Activated B cell treated with CpG ODN at 0.5 μM for 24 hours (primary cell): ENCODE measurements at places on chromosomes 7 and 10.

- peaks cover 52% of the 10 kb centered on the region for H3K4me1 ChIP-seq
- H3K4me3 ChIP-seq = peak overlapping the region; percentile 12
- no peaks in the 10 kb centered on the region for H3K27me3 ChIP-seq
Observed at GRCh38 chr10:132559538-132559937, 22.0 kb downstream of the INPP5A start.

DNA sequence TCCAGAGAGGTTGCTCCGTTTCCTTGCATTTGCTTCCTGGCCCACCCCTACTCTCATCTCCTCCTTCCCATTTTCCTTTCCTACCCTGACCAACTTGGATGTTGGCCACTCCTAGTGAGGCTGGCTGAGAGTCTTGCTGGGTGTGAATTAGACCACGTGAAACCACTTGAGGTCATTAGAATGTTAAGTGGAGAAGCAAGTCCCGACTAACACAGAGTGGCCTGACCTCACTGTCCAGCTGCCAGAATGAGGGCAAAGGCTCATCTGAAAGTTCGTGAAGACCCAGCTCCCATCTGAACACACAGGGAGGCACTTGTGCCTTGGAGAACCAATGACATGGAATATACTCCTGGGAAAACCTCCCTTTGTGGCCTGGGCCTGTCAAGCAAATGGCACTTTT is 80.8 kb downstream of the WDR11 start:
- H3K4me3 ChIP-seq = no peak overlapping the region
- H3K27ac ChIP-seq = no peak overlapping the region
- no peaks in the 10 kb centered on the region for H3K4me1 ChIP-seq

GRCh38 chr7:24718977-24719491 is 38.2 kb downstream of the GSDME start:
- H3K4me3 ChIP-seq = peak overlapping the region; percentile 78
- DNase-seq = peak; percentile 50
- no peaks in the 10 kb centered on the region for H3K36me3 ChIP-seq
- H3K4me1 ChIP-seq = peaks cover 87% of the 10 kb centered on the region
- peak overlapping the region; percentile 87 for H3K27ac ChIP-seq
- H3K27me3 ChIP-seq = no peaks in the 10 kb centered on the region

- H3K36me3 ChIP-seq = peaks cover 12% of the 10 kb centered on the region
- H3K27ac ChIP-seq = no peak overlapping the region
- peaks cover 56% of the 10 kb centered on the region for H3K4me1 ChIP-seq
- no peak for DNase-seq
- no peak overlapping the region for H3K4me3 ChIP-seq
Observed at GRCh38 chr7:18344536-18344935, 151.0 kb upstream of the HDAC9 start.

DNA sequence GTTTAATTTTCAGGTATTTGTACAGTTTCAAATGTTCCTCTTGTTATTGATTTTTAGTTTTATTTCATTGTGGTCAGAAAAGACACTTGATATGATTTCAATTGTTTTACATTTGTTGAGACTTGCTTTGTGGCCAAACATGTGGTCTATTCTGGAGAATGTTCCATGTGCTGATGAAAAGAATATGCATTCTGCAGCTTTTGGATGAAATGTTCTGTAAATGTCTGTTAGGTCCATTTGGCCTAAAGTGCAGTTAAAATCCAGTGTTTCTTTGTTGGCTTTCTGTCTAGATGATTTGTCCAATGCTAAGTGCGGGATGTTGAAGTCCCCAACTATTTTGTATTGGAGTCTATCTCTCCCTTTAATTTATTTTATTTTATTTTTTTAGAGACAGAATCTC is 70.5 kb downstream of the ZNF503 start:
- H3K4me1 ChIP-seq = peaks cover 7% of the 10 kb centered on the region
- peaks cover 26% of the 10 kb centered on the region for H3K27me3 ChIP-seq
- no peak overlapping the region for H3K4me3 ChIP-seq
- no peak for DNase-seq

GRCh38 chr10:119166118-119166500 is 595 bp upstream of the SFXN4 start:
- H3K27me3 ChIP-seq = no peaks in the 10 kb centered on the region
- H3K4me1 ChIP-seq = peaks cover 18% of the 10 kb centered on the region
- peaks cover 41% of the 10 kb centered on the region for H3K36me3 ChIP-seq
- peak overlapping the region; percentile 88 for H3K27ac ChIP-seq
- no peak for DNase-seq
- H3K4me3 ChIP-seq = peak overlapping the region; percentile 92

DNA sequence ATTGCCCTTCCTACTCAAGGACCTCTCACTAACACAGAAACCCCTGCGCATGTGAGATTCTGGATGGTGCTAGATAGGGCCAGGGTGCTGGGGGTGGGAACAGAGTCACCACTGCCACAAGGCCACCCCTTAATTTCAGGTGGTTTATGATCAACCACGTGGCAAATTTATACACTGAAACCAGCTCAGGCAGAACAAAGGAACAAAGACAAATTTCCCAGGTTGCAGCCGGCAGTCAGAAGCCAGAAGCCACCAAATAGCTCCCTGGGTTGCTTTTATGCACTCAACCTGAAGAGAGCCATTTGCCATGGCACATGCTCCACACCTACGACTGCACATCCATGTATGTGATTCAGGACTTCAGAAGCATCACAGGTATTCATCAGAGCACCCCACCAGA is 2.5 kb downstream of the VOPP1 start:
- H3K4me1 ChIP-seq = peaks cover 76% of the 10 kb centered on the region
- peak overlapping the region; percentile 97 for H3K4me3 ChIP-seq
- no peaks in the 10 kb centered on the region for H3K27me3 ChIP-seq
- H3K36me3 ChIP-seq = peaks cover 60% of the 10 kb centered on the region

- DNase-seq = no peak
- H3K36me3 ChIP-seq = peaks cover 86% of the 10 kb centered on the region
- H3K27ac ChIP-seq = no peak overlapping the region
Observed at GRCh38 chr10:6230315-6230714, 27.6 kb downstream of the PFKFB3 start.

DNA sequence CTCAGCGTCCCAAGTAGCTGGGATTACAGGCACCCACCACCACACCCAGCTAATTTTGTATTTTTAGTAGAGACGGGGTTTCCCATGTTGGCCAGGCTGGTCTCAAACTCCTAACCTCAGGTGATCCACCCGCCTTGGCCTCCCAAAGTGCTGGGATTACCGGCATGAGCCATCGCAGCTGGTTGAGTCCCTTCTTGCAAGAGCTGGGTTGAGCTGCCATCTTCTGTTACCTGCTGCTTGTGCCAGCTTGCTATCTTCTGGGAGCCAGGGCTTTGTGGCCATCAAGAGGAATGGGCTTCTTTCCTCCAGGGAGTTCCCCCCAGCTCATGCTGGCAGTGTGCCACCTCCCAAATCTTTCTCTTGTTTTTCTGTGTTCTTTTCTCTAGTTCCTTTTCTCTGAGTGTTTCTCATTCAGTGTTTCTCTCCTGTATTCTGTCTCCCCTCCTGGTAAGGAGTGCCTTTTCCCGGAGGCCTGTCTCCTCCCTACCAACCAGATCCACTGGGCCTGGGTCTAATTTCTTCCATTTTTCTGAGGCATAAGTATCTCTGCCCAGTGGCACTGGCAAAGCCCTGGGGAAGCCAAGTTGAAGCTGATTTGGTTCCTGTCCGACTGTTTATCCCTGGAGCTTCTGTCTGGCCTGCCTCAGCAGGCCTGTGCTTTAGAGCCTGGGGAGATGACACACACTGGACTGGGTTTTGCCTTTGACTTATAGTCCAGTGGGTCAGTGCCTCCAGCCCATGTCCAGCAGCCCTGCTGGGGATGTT is 3.7 kb downstream of the DBNL start:
- H3K36me3 ChIP-seq = peaks cover 67% of the 10 kb centered on the region
- H3K4me1 ChIP-seq = peaks cover 90% of the 10 kb centered on the region
- peak overlapping the region; percentile 17 for H3K4me3 ChIP-seq

- no peak for DNase-seq
- H3K27ac ChIP-seq = no peak overlapping the region
- H3K27me3 ChIP-seq = peaks cover 7% of the 10 kb centered on the region
- H3K36me3 ChIP-seq = no peaks in the 10 kb centered on the region
- no peaks in the 10 kb centered on the region for H3K4me1 ChIP-seq
Observed at GRCh38 chr7:137820156-137820555, 26.6 kb downstream of the DGKI start.

- no peak overlapping the region for H3K27ac ChIP-seq
- H3K4me1 ChIP-seq = peaks cover 7% of the 10 kb centered on the region
- H3K4me3 ChIP-seq = no peak overlapping the region
- H3K27me3 ChIP-seq = no peaks in the 10 kb centered on the region
Observed at GRCh38 chr10:112426111-112426510, 20.6 kb downstream of the ZDHHC6 start.

DNA sequence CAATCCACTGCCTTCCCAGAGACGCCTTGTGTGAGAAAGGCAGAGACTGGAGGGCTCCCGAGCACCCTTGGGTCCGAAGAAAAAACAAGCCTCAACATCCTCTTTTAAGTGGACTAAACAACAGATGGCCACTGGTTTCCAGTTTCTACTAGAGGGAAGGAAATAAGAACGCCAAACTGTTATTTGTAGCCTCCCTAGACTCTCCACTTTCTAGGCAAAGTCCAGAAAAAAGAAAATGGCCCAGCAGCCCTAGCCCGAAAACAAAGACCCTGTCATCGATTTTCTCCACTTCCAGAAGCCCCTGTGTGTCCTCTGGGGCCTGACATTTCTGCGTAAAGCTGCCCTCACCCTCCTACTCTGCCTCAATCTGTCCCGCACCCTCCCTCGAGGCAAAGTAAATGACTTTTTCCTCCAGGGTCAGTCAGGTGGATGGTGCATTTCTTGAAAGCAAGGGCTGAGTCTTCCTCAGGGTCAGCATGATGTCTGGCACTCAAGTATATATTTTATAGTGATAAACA is 6.0 kb downstream of the RGS10 start:
- no peaks in the 10 kb centered on the region for H3K27me3 ChIP-seq
- no peak for DNase-seq
- no peaks in the 10 kb centered on the region for H3K36me3 ChIP-seq
- H3K4me3 ChIP-seq = no peak overlapping the region
- no peak overlapping the region for H3K27ac ChIP-seq
- H3K4me1 ChIP-seq = peaks cover 34% of the 10 kb centered on the region

DNA sequence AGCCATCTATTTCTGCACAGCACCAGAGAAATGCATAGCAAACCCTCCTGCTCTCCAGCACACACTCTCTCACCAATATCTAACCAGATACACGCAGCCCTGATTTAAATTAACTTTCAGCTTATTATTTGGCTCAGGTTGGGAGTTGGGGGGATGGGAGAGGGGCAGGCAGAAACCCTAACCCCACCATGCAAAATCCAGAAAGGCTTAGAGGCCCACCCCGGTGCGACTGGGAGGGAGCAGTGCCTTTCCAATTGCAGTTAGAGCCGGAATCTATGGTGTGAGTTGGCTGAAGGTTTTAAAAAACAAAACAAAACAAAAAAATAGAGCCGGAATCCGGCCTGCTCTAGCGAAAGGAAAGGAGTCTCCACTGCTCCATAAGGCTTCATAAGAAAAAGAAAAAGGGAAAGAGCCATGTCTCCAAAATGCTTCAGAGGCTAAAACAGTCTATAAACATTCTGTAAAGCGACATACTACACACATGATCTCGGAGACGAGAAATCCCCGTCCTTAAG is 2.9 kb downstream of the IGF2BP3 start:
- peaks cover 43% of the 10 kb centered on the region for H3K27me3 ChIP-seq
- H3K4me3 ChIP-seq = peak overlapping the region; percentile 85
- H3K4me1 ChIP-seq = peaks cover 47% of the 10 kb centered on the region
- H3K27ac ChIP-seq = no peak overlapping the region
- no peak for DNase-seq
- no peaks in the 10 kb centered on the region for H3K36me3 ChIP-seq

DNA sequence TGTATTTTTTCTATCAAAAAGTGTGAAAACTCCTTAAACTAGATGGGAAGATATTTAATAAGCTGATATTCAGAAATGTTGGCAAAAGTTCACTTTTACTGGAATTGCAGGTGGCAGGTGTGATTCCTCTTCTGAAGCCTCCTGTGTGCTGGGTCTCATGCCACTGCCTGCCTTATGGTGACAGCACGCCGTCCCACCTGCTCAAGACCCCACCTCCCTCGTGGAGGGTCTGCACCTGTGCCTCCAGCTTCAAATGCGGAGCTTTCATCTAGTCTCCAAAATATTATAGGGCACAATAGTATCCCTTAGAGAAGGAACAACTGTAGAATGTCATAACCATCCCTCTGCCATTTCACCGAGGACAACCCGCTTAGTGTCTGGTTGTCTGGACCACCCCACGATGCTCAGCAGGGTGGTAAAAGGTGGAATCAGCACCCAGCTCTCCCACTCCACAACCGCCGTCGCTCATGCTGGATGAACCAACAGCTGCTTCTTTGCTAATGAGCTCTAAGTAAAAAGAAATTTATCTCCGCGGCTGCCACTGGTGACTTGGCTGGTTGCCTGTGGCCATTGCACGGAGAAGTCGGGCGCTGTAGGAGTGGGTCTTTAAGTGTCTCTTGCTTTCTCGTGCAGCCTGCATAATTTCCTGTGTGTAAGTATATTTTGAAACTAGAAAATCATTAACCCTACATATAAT is 119.3 kb upstream of the TCERG1L start:
- H3K27ac ChIP-seq = no peak overlapping the region
- peaks cover 3% of the 10 kb centered on the region for H3K27me3 ChIP-seq
- no peak overlapping the region for H3K4me3 ChIP-seq
- no peak for DNase-seq

- no peak for DNase-seq
- H3K27ac ChIP-seq = no peak overlapping the region
- H3K36me3 ChIP-seq = no peaks in the 10 kb centered on the region
- H3K4me3 ChIP-seq = no peak overlapping the region
- H3K27me3 ChIP-seq = peaks cover 3% of the 10 kb centered on the region
- H3K4me1 ChIP-seq = no peaks in the 10 kb centered on the region
Observed at GRCh38 chr10:44552726-44553125, 167.8 kb upstream of the CXCL12 start.

DNA sequence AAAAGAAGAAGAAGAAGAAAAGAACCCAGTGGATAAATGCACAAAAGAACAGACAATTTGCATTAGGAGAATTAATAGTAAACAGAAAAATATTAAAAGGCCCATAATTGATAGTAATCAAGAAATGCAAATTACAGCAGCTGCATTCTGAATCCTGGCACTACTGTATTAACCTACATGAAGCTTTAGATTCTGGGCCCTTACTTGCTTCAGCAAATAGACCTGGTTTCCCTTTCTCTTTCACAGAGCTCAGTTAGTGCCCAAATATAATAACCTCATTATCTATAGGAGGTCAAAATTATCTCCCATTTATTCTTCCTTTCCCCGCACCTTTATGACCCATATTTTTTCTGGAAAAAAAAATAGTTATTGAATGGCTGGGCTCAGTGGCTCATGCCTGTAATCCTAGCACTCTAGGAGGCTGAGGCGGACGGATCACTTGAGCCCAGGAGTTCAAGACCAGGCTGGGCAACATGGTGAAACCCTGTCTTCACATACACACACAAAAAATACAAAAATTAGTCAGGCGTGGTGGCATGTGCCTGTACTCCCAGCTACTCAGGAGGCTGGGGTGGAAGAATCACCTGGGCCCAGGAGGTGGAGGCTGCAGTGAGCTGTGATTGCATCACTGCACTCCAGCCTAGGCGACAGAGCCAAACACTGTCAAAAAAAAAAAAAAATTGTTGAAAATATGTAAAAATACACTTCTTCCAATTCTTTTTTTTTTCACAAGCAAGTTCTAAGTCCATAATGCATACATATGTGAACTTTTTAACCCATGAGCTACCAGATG is 36.0 kb upstream of the PIK3AP1 start:
- peak overlapping the region; percentile 71 for H3K27ac ChIP-seq
- no peak for DNase-seq
- H3K4me1 ChIP-seq = peaks cover 71% of the 10 kb centered on the region
- no peaks in the 10 kb centered on the region for H3K27me3 ChIP-seq

GRCh38 chr10:24054421-24054820 is 154.5 kb upstream of the KIAA1217 start:
- H3K4me3 ChIP-seq = no peak overlapping the region
- DNase-seq = no peak
- H3K4me1 ChIP-seq = no peaks in the 10 kb centered on the region
- H3K36me3 ChIP-seq = no peaks in the 10 kb centered on the region
- H3K27me3 ChIP-seq = peaks cover 2% of the 10 kb centered on the region
